ENCODE measurements at places on chromosomes 1 and 21.

DNA sequence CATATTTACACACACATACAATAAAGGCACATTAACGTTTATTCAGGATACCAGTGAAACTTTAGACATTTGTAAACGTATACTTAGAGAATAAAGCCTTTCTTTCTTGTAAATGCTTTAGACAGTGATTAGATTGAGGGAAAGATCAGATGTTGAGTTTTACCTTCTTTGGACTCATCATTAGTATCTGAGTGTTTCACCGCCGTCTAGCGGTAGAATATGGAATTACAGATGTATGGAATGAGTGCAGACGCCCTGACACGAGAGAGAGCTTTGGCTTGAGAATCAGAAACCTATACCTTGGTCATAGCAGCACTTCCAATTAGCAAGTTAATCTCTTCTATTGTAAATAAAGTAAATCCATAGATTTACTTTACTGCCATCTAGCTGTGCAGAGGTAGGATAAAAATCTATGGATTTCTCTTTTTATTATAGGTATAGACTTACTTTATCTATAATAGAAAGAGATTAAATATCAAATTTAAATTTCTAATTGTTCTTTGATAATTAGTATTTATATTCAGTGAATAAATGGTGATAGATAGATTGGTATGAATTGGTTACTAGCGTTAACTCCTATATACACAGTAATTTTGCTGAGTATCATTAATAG lies 12.6 kb downstream of the FLG2 start:
- peak; percentile 15 for DNase-seq

GRCh38 chr1:25815208-25816111 lies 4.3 kb upstream of the MTFR1L start:
- DNase-seq, result no peak

DNA sequence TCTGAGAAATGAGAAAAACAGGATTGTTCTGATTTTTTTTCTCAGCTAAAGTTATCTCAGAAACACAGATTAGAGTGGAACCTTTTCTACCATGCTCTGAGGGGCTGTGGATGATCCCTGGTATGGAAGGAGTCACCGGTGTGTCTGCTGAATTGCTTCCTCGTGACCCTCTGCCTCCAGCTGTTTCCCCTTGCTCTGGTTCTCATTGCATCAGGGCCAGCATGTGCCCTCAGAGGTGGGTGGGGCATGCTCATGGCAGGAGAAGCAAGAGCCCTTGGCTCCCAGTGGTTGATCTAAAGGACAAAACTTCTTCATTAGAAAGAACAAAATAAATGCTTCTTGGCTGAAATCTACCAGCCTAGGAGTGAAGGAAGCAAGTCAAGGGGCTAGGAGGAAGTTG lies 183.2 kb upstream of the HMCN1 start:
- DNase-seq, result no peak

- no peak for DNase-seq
Observed at GRCh38 chr1:87644579-87645190, 316.0 kb downstream of the LMO4 start.

GRCh38 chr1:11749203-11749689 lies 12.7 kb upstream of the C1orf167 start:
- DNase-seq, result peak; percentile 16

DNA sequence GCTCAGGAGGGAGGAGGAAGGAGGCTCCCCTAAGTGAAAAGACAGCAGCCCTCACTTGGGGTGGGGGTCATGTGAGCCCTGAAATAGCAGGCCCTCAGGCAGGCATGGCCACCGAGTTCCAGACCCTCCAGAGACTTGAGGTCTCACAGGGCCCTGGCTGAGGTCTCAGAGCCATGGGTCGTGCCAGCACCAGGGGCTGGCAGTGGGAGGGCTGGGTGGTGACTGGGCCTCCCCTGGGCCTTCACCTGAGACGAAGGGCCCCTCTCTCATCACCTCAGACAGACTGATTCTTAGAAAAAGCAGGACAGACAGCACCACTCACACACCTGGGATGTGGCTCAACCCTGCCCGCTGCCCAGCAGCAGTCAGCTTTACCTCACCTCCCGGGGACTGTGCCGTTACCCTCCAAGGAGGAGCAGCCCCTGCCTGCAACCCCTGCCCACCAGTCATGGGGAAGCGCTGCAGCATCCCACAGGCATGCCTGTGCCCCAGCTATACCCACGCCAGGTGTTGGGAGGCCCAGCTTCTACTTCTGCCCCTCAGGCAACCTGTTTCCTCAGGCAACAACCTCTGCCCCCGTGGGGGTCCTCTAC lies 42.6 kb upstream of the LRP8 start:
- DNase-seq, result no peak

GRCh38 chr1:186078245-186078644 lies 296.8 kb downstream of the TPR start:
- no peak for DNase-seq

DNA sequence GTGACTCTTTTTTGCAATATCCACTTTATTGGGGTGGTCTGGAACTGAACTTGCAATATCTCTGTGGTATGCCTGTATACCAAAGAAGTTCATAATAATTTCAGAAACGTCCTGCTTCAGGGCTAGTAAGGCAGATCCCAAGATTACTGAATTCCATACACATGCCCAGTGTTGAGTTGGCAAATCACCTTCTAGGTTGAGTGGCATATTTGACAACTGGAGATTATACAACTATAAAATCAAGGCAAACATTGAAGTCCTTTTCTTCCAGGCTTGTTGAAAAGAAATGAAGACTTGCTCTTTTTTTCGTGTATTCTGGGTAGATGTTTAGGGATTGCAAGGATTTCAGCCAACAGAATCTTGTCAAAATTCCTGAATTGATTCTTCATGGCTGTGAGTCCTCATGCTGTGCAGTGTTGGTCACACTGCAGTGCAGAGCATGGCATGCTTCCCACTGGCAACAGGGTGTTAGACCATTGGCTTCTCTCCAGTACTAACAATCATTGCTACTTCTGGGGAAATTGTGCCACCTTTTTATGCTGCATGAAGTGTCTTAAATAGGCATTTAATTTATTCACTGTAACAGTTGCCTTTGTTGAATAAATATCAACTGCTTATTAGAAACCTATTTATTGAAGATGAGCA lies 367.1 kb upstream of the ADGRL4 start:
- DNase-seq, result no peak

GRCh38 chr1:16170283-16170673 lies 14.4 kb upstream of the EPHA2 start:
- DNase-seq, result no peak

DNA sequence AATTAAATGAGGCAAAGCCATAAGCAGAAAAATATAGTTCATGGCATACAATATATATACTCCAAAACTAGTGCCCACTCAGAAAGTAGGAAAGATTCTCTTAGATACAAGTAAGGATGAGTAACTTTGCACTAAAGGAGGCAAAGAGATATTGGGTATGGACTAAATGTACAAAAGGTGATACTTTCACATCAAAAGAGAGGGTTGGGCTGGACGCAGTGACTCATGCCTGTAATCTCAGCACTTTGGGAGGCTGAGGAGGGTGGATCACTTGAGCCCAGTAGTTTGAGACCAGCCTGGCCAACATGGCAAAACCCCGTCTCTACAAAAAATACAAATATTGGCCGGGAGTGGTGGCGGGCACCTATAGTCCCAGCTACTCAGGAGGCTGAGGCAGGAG lies 6.7 kb downstream of the KYAT3 start:
- DNase-seq, result no peak

- no peak for DNase-seq
Observed at GRCh38 chr21:26977746-26978145, 10.9 kb upstream of the ADAMTS5 start.
